ENCODE measurements at places on chromosomes 7 and 10. TPM values are rescaled to one million over a fixed set of nuclear protein-coding genes. Genes with fewer than 3 reads are reported as not detected.

STAG3 gene
- total RNA-seq = 20.8 TPM

DNA sequence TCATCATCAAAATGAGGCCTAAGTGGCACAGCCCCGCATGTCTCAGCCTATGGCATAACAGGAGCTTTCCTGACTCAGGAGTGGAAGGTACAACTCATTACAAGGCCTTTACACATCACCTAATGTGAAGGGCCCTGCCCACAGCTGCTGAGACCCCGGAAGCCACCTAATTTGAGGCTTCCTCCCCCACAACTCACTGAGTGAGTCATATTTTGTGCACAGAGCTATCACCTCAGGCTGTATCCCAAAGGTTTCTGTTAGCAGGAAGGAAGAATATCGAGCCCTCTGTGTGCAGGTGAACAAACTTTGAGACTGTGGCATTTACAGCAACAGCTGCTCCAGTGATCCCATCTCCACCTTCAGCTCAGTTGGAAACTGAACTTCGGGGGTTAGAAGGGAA, 20.6 kb downstream of the HTR5A start:
- DNase-seq = peak; percentile 49

GRCh38 chr7:143258831-143259230, 4.4 kb upstream of the GSTK1 start:
- DNase-seq = peak; percentile 49

DNA sequence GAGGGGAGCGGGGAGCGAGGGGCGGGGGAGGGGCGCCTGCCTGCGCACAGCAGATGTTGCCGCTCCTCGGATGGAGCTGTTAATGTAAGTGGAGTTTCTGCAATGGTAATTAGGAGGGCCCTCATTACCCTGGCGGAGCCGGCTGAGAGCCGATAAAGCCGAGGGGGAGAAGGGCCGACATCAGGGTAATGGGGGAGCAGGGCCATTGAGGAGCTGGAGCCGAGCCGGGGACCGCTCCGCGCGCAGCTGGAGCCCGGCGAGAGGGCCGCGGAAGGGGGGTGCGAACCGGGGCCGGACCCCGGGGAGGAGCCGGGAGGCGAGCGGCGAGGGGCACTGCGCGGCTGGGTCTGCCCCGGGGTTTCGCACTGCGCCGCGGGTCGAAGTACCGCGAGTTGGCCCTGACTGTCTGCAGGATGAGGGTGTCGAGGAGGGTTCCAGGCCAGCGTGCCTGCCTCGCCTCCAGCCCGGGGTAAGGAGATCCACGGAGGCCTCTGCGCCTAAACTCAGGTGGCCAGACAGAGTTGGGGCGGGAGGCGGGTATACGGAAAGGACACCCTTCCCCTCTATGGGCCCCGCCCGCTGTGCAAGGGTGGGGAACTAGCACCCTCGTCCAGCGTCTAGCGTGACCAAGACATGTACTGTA, 55.0 kb upstream of the LBX1 start:
- DNase-seq = no peak

DNA sequence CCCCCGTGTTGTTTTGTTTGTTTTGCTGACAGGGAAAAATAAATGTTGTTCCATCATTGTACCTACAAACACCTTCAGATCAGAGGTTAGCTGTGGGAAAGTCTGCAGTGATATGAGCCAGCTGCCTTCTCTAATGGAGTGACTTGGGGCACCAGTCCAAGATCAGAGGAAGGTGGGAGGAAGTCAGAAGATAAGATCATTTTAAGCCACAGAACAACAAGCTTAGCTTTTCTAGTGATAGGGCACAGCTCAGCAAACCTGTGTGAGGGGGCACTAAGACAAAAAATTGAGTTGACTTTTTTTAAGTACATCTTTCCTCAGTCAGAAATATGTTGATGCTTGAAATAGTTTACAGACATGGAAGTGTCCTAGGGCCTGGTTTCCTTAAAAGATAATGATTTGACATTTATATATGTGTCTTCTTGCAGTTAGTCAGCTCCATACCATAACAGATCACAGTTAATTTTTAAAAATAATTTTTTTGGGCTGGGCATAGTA, 240.3 kb upstream of the KAT6B start:
- peak; percentile 55 for DNase-seq
